Stomach (tissue), 19 donors: ENCODE measurements at places on chromosomes 7 and 10. TPM values are rescaled to one million over a fixed set of nuclear protein-coding genes. Genes with fewer than 3 reads are reported as not detected.

GRCh38 chr7:36083626-36084380 lies 69.3 kb upstream of the EEPD1 start:
- no peaks in the 10 kb centered on the region for H3K4me1 ChIP-seq
- no peak overlapping the region for H3K27ac ChIP-seq
- DNase-seq: no peak

DNA sequence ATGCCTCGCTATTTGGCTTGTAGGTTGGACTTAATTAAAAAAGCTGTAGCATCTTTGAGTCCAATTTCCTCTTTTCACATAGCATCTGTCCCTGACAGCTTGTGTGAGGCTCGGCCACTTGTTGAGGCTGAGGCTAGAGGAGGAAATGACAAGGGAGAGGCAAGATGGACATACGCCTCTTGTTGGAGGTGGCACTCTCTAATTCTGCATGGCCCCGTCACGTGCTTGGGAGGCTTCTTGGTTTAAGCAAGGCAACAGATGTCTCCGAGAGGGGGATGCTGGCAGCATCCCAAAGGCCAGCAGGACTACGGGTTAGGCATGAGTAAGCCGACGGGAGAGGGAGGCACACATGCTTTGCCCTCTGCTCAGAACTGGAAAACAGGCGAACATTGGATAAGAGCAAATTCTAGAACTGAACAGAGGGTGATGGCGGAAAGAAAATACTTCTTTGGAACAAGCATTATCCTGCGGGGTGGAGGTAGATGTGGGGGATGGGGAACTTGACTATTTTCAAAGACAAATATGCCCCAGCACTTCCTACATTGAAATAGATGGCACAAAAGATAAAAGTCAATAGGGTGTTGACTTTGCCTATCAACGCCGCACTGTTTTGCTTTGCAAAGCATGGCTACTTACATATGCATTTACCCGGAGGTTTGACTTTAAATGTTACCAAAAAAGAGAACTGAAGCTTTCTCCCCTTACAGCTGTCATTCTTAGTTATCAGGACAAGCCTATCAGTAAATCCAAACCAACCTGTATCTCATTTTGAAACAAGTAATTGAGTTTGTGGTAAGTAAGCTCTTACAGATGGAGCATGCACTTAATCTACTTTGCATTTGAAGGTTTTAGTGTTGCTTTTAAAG lies 94.8 kb downstream of the CHN2 start:
- peak; percentile 50 for DNase-seq
- H3K27me3 ChIP-seq: no peaks in the 10 kb centered on the region
- H3K4me1 ChIP-seq: peaks cover 36% of the 10 kb centered on the region
- H3K36me3 ChIP-seq: no peaks in the 10 kb centered on the region
- no peak overlapping the region for H3K4me3 ChIP-seq

The C10orf67 gene
- polyA plus RNA-seq: not detected

The DDX50 gene
- 23.3 TPM for polyA plus RNA-seq

The GIMAP2 gene
- 4.4 TPM for polyA plus RNA-seq
